CD4-positive, alpha-beta T cell treated with Interleukin-10 for 1 hour (primary cell): ENCODE measurements at places on chromosomes 11 and 22.

- DNase-seq: peak; percentile 57
Measured at GRCh38 chr22:38230108-38230825, 28.5 kb downstream of the MAFF start.

- peak; percentile 38 for DNase-seq
Measured at GRCh38 chr22:28442264-28442710, 237.4 kb downstream of the TTC28 start.

GRCh38 chr11:67345247-67345919 is 8.0 kb downstream of the POLD4 start:
- no peak for DNase-seq

DNA sequence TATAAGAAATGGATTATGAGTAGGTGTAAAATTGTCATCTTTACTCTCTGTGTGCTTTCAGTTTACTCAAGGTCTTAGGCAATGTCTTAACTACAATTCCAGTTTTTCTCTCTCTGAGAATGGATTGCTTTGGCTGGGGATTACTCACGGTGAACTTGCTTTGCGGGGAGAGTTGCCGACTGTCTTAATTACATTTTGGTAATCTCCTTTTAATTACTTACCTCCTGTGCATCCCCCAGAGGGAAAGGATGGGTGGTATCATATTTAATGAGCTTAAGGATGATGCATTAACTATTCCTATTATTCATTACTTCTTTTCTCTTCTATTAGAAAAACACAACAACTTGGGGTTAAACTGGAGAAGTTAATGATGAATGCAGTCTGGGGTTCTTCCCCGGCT is 159.4 kb downstream of the MPPED1 start:
- no peak for DNase-seq

DNA sequence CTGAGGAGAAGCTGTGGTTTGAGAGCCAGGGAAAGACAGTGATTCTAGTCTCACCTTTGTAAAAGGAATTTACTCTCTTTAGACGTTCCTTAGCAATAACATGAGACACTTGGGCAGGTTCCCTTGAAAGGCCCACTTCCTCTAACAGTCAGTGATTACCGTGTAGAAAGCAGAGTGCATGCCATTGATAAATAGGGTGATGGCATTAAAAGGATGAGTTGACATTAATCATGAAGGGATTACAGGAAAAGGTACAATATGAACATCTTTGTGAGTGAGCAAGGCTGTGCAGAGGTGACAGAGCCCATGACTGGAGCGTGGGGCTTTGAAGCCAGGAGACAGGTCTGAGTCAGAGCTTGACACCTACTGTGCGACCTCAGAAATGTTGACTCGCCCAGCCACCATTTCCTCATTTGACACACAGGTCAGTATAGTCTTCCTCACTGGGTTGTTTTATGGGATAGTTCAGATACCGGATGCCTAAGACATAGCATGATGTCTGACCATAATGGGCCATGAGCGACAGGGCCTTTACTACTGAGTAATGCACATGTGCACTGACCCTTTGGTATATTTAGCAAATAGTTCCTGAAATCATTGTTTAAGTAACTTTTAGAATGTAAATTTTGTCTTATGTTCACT is 341.7 kb upstream of the MTNR1B start:
- no peak for DNase-seq

DNA sequence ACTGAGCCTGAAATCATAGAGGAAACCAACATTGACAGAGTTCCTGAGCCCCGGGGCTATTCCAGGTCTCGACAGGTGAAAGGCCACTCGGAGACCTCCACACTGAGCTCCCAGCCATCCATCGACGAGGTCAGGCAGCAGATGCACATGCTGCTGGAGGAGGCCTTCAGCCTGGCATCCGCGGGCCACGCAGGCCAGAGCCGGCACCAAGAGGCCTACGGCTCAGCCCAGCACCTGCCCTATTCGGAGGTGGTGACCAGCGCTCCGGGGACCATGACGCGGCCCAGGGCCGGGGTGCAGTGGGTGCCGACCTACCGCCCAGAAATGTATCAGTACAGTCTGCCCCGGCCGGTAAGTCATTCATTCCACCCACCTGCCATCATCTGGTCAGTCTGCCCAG is 54.9 kb downstream of the C11orf91 start:
- DNase-seq: no peak

GRCh38 chr11:33227578-33228261 is 29.5 kb upstream of the HIPK3 start:
- no peak for DNase-seq

DNA sequence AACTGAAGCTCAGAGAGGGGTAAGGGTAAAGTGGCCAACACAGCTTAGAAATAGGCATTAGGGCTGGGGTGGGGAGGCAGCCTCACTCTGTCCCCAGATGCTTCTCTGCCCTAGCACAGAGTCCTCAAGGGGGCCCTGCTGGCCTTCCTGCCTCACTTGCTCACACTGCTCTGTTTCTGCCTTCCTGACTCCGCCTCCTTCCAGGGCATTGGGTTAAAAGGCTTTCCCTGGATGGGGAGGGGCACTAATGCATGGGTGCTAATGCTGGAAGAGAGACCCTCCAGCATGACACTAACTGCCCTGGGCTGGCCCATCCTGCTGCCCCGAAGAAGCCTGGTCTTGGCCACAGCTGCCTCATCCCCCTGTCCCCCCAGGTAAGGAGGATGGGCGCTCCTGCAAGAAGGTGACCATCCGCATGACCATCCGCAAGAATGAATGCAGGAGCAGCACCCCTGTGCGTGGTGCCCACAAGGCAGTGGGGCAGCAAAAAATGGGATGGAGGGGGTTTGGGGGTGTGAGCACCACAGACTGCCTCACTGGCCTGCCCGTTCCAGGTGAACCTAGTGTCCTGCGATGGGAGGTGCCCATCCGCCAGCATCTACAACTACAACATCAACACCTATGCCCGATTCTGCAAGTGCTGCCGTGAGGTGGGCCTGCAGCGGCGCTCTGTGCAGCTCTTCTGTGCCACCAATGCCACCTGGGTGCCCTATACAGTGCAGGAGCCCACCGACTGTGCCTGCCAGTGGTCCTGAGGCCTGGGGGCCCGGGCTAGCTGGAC is 74.0 kb upstream of the MYOD1 start:
- DNase-seq: no peak

DNA sequence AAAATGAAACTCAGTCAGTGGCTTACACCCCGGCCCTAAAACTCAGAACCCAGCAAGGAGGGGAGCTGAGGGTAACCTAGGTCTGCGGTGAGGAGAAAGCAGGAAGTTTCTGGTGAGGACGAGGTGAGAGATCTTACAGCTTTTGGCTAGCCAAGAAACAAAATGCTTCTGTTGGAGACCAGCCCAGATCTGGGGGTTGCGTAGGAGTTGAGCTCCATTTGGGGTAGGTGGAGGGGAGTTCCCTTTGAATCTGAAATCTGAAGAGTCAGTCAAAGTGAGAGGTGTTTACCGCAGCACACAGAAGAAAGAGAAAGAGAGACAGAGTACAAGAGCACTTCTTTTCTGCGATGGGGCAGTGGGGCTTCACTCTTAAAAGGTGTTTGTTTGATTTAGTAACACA is 29.6 kb downstream of the EHF start:
- peak; percentile 77 for DNase-seq

DNA sequence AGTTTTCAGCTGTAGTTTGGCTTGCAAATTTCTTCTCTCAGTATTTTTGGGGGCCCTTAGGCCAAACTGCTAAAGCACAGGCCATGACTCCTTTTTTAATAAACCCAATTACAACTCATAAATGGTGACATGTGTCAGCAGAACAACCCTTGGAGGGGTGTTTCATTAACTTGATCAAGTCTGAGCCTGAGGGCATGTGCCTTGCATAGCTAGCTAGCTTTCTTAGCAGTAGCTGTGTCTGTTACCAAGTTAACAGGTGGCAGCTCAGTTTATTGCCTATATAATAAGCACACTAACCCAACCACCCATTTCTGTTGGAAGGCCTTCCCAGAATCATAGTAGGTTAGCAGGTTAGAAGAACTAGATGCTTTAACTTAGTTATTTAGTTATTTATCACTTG is 950.3 kb upstream of the CCDC90B start:
- DNase-seq: no peak

GRCh38 chr11:72189455-72190250 is 2.3 kb upstream of the FOLR1 start:
- DNase-seq: no peak

DNA sequence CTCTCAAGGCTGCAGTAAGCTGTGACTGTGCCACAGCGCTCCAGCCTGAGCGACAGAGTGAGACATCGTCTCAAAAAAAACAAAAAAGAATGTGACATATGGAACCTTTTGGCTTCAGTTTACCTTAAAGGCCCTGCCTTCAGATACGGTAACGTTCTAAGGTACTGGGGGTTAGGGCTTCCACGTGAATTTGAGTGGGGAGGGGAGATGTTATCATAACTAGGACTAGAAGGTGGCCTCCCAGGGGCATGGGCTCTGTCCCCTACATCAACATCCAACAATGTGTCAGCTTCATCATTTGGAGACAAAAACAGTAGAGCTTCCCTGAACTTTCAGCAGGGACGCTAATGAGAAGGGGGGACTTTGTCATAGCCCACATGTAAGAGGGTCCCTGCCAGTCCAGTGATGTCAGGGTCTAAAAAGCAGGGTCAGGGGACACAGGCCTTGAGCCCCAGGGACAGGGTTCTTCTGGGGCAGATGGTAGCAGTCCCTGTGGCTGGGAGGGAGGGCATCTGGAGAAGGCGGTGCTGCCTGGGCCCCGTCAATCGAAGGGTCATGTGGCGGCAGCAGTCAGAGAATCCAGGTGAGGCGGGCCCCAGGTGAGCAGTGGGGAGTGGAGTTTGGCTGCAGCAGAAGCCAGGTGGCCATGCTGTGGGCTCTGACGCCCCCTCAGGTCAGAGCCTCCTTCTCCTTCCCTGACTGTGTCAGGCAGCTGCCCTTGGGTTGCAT is 79.8 kb downstream of the BCR start:
- DNase-seq: no peak

- peak; percentile 44 for DNase-seq
Measured at GRCh38 chr11:65279741-65280440, 18.1 kb downstream of the POLA2 start.

GRCh38 chr11:111395749-111396148 is 16.7 kb upstream of the POU2AF1 start:
- DNase-seq: no peak

DNA sequence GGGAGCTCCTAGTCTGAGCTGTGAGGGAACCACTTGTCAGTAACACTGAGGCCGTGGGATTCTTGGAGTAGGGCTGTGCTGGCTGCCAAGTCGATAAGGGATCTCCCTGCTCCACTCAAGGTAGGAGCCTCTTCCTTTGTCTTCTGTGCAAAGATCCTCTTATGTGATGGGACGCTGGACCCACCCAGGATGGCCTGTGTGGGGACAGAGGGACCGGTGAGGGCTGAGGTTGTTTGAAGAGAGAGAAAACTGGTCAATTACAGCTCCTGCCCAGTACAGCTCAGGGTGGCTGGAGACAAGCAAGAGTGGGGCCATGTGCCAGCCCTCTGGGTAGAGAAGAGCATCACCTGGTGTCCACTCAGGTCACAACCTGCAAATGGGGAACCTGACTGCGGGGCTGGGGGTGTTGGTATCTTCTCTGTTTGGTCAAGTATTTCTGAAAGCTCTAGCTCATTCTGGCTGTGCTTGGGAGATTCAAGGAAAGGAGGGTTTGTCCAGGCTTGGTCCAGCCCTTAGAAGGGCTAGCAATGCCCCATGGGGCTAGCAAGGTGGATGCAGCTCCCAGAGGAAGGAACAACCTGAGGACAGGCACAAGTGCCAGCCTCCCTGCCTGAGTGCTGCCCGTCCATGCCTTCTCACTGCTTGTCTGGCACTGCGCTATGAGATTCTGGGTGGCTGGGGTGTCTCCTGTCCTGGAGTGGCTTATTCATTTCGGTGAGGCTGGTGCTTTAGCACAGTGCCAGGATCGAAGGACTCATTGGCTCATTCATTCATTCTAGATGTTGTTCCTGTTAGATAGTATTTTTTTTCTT is 27.6 kb upstream of the BAIAP2L2 start:
- DNase-seq: no peak

DNA sequence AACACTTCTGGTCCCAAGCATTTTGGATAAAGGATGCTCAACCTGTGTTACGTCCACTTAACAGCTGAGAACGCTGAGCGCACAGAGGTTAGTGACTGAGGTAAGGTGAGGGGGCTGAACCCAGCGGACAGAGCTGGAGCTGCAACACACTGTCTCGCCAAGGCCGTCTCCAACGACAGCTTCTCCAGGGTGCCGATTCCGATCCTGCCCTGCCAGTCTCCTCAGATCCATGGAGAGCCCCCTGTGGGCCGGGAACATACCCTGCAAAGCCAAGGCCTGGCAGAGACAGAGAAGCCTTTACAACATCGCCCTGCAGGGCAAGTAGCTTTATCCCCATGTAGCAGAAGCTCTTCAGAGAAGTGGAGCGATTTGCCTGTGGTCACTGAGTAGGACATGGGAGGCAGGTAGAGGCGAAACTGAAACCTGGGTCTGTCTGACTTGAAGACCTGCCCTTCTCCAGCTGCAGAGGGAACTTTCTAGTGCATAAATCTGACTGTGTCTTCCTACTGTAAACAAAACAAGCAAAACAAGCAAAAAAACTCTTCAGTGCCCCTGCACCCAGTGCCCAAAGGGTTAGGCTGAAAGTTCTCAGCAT is 72.8 kb downstream of the SCUBE1 start:
- no peak for DNase-seq

DNA sequence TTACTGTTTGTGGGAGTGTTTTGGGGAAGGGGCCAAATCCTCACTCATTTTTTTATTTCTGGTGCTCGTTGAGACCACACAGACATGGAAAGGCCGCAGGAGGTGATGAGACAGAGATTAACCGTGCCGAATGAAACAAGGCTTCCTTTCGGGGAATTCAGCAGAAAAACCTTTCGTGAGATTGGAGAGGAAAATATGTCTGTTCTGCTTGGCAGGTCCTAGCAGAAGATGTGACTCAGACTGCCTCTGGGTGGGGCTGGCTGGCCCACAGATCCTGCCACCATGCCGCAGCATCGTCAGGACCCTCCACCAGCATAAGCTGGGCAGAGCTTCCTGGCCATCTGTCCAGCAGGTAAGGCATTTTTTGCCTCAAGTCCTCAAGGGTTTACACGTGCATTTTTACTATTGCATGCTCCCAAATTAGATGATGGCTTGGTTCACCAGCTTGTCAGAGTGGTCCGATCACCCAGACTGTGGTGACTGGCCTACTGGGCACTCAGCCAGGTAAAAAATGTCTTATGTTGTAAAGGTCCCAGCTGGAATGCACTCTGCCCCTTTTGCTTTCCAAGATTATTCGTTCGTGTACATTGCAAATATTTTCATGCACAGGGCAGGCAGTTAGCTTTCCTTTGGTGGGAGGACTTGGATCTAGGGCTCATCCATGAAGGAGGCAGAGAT is 1.5 kb downstream of the DDB2 start:
- peak; percentile 41 for DNase-seq

DNA sequence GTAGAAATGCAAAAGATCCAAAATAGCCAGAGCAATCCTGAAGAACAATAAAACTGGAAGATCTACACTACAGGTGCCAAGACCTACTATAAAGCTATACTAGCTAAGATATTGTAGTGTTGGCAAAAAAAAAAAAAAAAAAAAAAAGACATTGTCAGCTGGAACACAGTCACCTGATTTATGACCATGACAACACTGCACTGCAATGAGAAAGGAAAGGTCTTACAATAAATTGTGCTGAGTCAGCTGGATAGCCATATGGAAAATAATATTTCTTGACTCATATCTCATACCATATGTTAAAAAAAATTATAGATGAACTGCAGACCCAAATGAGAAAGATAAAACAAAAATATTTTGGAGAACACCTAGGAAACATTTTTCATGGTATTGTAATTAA is 3.1 kb upstream of the PANX3 start:
- DNase-seq: no peak

- no peak for DNase-seq
Measured at GRCh38 chr11:87451395-87451794, 413.7 kb downstream of the TMEM135 start.
